Head of caudate nucleus (tissue), 42 donors: ENCODE measurements at places on chromosomes 2 and 18.

- DNase-seq: peak; percentile 68
Measured at GRCh38 chr2:129275706-129276105, 703.8 kb upstream of the RAB6C start.

DNA sequence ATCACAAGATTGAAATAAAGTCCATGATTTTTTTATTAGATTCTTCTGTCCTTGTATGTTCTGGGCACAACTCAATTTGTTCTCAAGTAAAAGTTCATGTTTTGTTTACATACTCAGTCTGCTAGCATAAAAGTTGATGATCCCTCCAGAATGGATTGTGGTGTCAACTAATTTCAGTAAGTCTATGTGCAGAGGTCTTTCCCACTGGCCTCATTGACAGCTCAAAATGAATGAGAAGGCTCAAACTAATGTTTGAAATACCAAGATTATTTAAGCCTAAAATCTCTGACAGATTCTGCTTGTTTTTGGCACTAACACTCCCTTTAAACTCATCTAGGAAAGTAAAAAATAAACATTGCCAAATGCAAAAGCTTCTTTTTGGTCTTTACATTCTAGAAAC is 561.2 kb upstream of the CNTNAP5 start:
- DNase-seq: no peak

DNA sequence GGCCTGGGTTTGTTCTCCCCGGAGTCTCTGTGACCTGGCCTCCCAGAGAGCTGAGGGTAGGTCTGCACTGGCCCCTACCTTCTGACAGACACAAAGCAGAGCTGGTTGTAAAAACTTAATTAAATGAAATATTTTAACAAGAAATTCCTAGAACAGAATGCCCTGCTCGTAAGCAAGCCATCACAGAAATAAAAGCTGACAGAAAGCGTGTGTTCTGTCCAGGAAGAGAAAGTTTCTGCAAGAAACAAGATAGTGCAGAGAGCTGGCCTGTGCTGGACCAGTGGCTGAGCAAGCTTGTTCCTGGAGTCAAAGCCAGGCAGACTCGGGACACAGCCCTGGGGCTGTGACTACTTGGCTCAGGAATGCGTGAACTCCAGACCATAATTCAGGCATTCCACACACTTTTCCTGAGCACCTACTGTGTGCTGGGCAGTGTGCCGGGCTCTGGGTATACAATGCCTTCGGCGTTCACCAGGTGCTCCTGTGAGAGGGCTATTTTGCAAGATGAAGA is 51.6 kb downstream of the APOB start:
- DNase-seq: no peak

GRCh38 chr2:222875482-222875881 is 14.6 kb downstream of the ACSL3 start:
- DNase-seq: no peak

GRCh38 chr2:239667431-239667985 is 266.7 kb upstream of the HDAC4 start:
- no peak for DNase-seq

DNA sequence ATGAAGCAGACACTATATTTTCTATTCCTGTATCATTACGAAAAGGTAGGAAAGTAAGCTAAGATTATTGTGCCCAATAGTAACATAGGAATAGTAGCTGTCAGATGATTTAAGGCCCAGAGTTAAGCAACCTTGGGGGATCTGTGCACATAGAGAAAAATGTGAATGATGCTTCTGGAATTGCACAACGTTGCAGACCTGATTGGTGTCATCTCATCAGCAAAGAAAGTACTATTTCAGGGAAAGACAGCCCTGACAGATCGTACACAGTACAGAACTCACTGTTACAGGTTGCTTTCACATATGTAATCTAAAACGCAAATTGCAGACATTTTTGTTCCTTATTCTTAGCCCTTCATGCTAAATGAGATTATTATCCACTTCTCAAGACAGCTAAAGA is 535.9 kb downstream of the TRIB2 start:
- no peak for DNase-seq
